ENCODE measurements at places on chromosomes 2 and 18. TPM values are rescaled to one million over a fixed set of nuclear protein-coding genes. Genes with fewer than 3 reads are reported as not detected.

Gene AGAP1
- total RNA-seq = 6.5 TPM

Gene TMEM17
- total RNA-seq = 1.8 TPM

Gene CNGA3
- not detected for total RNA-seq

Gene FAM228A
- 0.18 TPM for total RNA-seq

Gene FNDC4
- total RNA-seq = 11.9 TPM

Gene ABCB11
- not detected for total RNA-seq

Gene CEBPZOS
- total RNA-seq = 9.1 TPM

Gene C2orf92
- total RNA-seq = 1.5 TPM

All from smooth muscle cell of bladder (primary cell).